ENCODE measurements at places on chromosomes 5 and 9.

- DNase-seq, result no peak
Measured at GRCh38 chr9:89530726-89531125, 32.8 kb upstream of the SEMA4D start.

- DNase-seq, result no peak
Measured at GRCh38 chr9:116541402-116541801, 145.7 kb upstream of the TRIM32 start.

DNA sequence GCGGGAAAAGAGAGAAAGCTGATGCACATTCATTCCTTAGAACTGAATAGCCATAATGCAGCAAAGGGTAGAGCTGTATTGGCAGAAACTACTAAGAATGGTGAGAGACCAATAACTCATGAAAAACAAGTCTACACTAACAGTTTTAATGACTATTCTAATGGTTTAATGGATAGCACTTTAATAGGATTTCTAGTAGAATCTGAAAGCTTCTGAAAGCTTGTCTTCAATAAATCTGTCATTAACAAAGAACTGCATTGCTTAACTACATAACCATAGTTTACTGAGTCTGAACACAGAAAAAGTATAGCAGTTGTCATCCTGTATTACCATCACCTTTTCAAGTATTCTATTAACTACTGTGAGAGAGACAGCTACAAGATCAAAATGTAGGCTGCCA is 617.8 kb upstream of the DMAC1 start:
- no peak for DNase-seq

DNA sequence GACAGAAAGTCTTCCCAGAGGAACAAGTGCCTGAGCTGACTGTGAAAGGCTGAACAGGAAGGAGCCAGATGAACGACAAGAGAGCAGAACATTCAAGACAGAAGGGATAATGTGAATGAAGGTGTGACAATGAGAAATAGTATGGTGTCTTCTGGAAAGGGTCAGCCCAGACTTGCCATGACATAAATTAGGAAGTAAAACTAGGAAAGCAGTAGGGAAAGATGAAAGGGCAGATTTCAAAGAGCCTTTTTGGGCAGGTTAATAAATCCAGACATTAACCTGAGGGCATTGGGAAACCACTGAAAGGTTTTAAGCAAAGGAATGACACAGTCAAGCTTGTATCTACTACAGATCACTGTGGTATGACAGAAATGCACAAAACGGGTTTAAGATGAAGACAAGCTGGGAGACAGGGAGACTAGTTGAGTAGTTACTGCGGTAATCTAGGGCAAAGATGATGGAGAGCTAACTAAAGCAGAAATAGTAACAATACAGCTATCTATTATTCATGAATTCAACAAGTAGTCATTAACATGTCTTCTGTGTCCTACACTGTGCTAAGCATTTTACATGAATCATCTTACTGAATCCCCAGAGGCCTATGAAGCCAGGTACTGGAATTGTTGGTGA is 580.9 kb upstream of the WWC1 start:
- DNase-seq, result no peak

GRCh38 chr9:37856551-37856950 is 47.4 kb downstream of the SLC25A51 start:
- DNase-seq, result no peak

DNA sequence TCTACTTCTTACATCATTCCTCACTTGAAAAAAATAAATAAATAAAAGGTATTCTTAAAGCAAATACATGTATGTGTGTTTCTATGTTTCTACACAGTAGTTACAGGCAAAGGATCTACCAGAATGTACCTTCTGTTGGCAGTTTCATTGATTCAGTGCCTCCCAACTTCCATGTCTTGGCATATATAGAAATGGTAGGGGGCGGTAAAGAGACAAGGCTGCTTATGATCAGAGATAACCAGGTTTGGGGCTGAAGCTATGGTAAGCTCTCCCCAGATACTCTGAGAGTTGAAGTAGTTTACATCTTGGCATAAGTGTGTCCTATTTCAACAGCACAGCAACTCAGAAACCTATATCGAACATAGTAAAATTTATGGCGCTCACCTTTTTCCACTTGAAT is 1075.4 kb upstream of the C9orf72 start:
- no peak for DNase-seq

- no peak for DNase-seq
Measured at GRCh38 chr9:136613824-136614371, 48.8 kb upstream of the EGFL7 start.

GRCh38 chr5:4817767-4818166 is 322.4 kb upstream of the ADAMTS16 start:
- DNase-seq, result no peak

DNA sequence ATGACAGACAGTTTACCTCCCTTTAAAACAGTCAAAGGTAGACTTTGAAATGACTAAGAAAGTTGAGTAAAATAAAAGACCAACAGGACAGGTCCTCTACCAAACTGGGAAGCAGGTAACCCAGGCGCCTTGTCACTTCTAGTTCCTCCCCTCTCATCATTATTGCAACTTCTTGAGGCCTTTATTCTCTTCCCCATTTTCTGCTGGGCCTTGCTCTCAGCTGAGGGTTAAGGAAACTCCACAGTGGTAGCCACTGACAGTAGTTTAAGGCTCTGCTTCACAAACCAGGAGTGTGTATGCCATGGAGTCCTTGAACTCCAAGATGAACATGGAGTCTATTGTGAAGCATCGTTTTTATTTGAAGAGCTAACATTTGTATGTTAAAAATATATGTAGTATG is 36.9 kb upstream of the TCERG1 start:
- no peak for DNase-seq

- no peak for DNase-seq
Measured at GRCh38 chr5:40045429-40045828, 620.6 kb upstream of the DAB2 start.
